Astrocyte of the hippocampus (primary cell): ENCODE measurements at places on chromosomes 3 and 15.

- DNase-seq = peak; percentile 67
These were observed 395.5 kb upstream of the KCNMB2 start for GRCh38 chr3:178140531-178141304.

DNA sequence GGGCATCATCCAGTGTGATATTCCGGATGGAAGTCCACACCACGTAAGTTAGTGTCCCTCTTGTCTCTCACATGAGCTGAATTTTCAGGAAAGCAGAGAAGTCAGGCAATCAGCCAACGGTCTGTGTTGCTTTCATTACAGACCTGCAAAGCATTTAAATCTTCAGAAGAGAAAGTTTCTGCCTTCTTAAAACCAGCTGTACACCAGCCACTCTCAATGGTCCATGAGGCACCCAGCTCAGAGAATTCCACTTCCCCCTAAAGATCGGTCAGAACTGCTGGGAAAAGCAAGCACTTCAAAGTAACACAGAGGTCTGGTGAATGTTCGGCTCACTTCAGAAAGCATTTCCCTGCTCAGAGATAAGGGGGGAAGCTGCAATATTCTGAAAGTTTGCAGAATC, 903.7 kb downstream of the EPHA3 start:
- peak; percentile 29 for DNase-seq

DNA sequence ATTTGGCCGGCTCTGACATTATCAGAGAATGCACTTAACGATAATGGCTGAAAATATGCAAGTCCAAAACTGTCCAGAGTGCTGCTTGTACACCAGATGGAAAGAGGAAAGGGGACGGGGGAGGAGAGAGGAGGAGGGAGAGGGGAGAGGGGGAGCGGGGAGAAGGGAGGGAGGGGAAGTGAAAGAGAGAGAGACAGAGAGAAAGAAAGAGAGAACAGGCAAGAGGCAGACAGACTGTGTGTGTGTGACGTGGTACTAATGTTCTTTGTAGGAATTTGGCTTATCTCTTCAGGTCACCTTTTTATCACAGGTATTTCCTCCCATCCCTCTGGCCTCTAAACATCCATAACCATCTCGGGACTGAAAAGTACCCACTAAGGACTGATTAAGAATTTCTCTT, 75.1 kb upstream of the LMOD3 start:
- no peak for DNase-seq

DNA sequence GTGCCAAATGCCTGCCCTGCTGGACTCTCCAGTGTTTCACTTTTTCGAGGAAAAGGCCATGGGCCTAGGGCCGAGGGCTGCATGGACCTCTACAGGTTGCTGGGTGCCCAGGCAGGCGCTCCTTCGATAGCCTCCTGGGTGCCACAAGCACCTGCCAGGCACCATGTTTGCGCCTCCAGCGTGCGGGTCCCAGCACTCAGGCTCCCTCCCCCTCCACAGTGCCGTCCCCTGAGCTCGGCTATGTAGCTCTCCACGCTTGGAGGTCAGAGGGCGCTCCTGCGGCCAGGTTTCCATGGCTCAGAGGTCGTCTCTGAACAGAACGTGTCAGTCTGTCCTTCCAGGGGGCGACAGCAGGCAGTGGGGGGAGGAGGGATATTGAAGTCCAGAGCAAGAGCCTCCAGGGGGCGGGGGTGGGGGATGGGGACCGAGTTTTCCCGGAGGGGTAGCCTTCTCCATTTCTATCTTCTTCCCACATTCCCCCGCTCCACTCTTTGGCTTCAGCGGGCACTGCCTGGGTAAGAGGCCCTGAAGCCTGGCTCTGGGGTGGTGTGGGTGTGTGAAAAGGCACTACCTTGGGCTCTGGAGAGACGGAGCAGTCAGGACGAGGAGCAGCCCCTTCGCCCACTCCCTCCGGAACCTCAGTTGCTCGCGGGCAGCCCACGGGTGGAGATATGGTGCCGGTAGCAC, 3.6 kb downstream of the ONECUT1 start:
- DNase-seq = no peak

- no peak for DNase-seq
These were observed 141.8 kb upstream of the BHLHE40 start for GRCh38 chr3:4837374-4837930.

GRCh38 chr3:64848127-64848800, 160.5 kb upstream of the ADAMTS9 start:
- DNase-seq = no peak

DNA sequence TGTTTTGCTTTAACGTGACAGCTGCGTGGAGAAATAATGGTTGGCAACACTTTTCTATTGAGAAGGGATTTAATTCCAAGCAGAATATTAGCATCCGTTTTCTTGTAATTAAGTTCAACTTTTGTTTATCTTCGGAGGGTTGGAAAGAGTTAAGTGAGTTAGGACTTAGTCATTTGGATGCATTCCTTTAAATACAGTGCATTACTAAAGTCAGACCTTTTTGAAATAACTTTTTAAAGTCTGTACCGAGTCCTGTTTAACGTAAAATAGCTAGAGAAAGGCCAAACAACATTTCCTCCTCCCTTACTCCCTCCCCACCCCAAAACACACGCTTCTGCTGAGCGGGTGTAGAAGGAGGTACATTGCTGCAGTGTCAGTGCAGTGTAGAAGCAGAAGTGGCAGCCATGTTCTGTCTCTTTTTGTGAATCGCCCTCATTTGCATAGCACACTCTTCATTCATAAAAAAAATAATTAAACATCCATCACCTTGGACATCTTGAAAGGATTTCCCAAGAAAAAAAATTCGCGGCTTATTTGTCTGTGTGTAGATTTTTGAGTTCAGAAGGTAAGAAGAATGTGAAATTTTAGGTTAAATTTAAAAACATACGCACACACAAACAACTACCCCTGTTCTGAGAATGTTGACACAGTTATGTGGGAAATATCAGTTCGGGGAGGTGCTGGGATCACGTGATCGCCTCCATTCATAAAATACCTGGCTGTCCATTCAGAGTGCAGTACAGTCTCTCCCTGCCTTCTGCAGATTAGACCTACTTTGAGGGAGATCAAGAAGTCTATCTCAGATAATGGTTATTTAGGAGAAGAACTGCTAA, 1.6 kb downstream of the SPRED1 start:
- peak; percentile 79 for DNase-seq

DNA sequence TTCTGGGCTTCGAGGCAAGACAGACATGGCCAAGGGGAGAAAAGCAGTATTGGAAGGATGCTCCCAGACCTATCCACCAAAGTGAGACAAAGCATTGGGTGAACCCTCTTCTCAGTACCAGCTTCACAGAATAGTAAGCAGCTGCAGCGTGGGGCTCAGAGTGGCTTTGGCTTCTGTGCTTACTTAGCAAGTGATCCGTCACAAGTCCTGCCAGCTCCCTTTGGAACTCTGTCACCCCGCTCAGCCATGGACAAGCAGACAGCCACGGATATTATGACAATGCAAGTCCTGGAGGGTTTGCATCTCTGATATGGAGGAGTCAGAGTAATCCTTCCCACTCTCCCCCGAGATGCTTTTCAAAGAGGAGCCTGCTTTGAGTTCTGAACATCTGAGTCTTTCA, 90.8 kb downstream of the SLCO3A1 start:
- DNase-seq = no peak

GRCh38 chr3:183825456-183826161, at the start of gene MAP6D1:
Gene MAP6D1 (minus strand): TSS chr3:183825577. CDS start chr3:183825547, 30 bp downstream.
- DNase-seq = peak; percentile 77

DNA sequence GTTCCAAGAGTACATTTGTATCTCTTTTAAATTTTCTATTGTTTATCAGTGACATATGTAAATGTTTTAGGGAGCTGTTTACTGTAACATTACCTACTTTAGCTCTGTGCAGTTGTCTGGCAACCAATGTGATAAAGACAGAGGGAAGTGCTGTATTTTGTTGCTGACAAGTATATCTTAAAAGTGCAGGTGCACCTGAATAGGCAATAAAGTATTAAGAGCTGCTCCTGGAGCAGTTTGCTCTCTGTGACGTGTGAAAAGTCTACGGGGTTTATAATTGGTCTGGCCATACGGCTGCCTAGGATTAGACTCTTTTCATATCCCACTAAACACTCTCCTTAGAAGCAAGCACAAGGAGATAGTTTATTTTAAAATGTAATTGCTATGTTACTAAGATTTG, 178.3 kb downstream of the IGF1R start:
- DNase-seq = no peak

GRCh38 chr3:54372232-54372631, 249.9 kb downstream of the CACNA2D3 start:
- no peak for DNase-seq

DNA sequence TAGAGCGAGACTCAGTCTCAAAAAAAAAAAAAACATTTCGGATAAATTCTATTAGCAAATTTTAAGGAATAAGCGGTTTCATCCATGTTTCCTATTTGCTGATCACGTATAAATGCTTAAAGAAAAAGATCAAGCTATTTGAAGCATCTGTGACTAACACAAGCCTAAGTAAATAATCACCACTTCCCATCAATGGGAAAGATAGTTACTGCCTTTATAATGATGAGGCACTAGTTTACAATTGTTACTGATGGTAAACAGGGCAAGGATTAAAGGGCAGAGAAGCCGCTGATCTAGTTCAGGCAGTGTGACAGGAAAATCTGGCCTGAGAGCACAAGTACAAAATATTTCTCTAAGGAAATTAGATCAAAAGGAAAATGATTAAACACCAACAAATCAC, 13.7 kb downstream of the CLPX start:
- no peak for DNase-seq

DNA sequence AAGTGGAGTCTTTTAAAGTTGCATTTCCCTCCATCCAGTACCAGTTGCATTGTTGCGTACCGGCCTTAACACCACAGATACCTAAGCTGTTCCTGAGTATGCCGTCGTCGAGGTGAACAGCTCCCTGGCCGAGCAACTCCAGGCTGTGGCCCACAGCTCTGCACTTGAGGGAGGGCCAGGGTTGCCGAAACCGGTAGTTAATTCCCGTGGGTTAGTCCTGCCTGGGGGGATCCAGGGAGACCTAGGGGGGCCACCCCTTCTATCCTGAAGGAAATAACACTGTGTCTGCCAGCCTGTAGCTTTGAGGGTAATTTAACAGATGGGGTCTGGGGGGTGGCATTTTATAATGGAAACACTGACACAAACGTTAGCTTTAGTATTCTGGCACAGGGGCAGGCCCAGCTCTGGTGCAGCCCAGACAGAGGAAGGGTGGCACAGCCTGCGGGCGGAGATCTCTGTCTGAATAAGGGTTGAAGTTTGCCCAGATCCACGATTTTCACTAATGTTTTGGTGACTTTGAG, 60.8 kb downstream of the RGMA start:
- DNase-seq = peak; percentile 37

DNA sequence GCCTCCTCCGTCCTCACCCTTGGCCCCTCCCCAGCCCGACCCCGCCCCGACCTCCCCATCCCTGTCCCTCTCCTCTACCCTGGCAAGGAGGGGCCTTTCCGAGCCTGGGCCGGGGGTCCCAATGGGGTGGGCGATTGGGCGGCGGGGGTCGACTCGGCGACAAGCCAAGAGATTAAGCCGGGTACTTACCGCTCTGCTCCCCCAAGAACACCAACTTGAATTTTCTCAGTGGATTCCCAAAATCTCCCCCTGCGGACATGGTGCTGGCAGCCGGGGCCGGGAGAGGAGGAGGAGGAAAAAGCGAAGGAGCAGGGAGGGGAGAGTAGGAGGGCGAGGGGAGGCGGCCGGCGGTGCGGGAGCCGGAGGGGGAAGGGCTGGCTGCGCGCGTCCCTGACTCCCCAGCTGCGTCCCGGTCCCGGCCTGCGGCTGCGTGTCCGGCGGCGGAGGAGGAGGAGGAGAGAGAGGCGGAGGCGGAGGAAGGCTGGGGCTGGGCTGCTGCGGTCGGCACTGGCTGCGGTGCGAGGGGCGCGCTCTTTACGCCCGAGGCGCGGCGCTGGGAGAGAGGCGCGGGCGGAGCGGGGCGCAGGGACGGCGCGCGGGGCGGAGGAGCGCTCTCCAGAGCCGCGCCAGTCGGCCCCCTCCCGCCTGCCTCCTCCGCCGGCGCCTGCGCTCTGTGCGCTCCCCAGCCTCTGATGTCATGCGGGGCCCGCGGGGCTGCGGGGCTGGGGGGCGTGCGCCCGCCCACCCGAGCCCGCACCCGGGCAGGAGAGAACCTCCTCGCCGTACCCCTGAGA, at the start of gene RAB6B:
TSS of gene RAB6B (minus strand) at position 675 of the 794 bp plus-strand sequence. CDS start at position 259, 416 bp downstream.
- peak; percentile 75 for DNase-seq

GRCh38 chr3:56700151-56700550, 17.1 kb upstream of the TASOR start:
- no peak for DNase-seq

DNA sequence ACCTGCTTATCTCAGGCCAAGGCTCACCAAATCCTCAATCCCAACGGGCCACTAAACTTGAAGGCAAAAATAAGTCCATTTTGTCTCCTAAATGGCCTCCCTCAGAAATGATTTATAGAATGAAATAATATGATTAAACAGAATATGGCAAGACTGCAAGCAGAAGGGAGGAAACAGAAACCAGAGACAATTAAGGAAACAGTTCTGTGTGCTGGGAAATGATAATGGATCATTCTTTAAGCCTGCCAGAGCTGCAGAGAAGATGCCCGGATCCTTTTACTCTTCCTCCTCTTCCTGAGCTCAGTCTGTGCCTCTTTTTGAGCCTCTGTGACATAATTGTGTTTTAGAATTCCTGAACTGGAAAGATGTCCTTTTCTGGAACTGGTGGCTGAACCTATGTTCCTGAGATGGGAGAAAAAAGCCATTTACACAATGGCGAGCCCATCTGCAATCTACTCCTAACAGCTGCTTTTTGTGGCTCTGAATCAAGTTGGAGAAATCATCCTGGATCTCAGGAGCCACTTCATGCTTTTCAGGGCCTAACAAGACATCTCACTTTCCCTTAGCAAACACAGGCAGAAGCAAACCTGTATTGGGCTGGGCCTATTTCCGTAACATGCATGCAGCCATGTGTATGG, 2.8 kb upstream of the ABHD2 start:
- DNase-seq = no peak

DNA sequence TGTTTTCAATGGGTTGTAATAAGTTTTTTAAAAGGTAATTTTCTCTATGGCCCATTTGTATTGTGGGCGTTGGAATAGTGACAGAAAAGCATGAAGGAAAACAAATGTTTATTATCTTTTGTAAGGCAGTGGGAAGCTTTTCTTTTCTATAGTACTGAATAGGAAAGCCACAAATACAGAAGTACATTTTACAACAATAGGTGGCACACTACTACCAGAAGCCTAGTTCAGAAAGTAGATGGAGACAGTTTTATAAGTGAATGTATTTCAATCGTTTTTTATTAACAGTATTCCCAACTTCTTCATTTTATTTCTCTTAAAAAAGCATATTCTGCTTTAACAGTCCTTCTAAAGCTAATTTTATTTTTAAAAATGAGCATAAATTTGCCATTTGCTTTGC, 296.7 kb downstream of the PTPRG start:
- peak; percentile 43 for DNase-seq

GRCh38 chr3:33145901-33146580, 32.2 kb downstream of the CRTAP start:
- no peak for DNase-seq

DNA sequence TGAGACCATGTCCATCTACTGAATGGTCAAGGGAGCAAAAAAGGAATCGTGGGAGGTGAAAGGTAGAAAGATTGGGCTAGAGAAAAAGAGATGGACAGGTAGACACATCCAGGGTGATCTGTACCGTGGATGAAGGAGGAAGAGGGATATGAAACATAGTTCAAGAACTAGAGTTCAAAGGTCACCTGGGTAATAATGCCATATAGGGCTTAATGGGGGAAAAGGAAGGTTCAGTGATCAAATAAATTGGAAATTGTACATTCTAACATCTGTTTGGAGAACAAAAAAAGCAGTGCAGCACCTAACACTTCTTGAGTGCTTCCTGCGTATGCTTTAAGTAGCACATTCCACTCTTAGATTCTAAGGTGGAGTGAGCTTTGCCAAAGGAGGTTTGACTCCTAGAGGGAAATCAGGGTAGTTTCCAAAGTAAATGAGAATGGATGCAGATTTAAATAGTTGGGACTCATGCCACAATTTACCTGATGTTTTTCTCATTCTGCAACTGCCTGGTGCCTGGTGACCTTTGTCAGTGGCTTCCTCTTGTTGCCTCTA, 46.6 kb downstream of the MITF start:
- DNase-seq = no peak
